Activated T-helper 9 cell treated with anti-CD3 and anti-CD28 coated beads, Interleukin-2, amount 50 U/mL, for 16 hours (primary cell): ENCODE measurements at places on chromosomes 4 and X.

DNA sequence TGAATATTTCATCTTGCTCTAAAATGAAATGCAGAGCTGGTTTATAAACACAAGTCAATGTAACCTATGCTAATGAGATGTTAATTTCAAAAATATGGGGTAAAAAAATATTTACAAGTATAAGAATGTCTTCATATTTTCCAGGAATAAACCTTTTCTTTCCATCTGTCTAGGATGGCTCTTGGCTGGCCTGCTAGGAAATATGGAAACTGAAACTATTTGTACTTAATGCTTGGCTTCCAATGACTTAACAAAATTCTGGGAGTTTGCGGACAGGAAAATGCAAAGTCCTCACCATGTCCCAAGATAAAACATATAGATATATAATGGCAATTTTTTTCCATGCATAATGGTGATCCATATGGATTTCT, 168.1 kb downstream of the SCFD2 start:
- no peak for DNase-seq

DNA sequence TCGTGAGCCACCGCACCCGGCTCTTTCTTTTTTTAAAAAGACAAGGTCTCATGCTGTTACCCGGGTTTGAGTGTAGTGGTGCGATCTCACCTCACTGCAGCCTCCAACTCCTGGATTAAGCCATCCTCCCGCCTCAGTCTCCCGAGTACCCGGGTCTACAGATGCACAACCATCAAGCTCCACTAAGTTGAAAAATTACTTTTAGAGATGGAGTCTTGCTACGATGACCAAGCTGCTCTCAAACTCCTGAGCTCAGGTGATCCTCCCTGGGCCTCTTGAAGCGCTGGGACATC, 2.0 kb downstream of the SLC25A6 start:
- DNase-seq: no peak

GRCh38 chrX:15416133-15416993, 32.1 kb upstream of the VEGFD start:
- no peak for DNase-seq

DNA sequence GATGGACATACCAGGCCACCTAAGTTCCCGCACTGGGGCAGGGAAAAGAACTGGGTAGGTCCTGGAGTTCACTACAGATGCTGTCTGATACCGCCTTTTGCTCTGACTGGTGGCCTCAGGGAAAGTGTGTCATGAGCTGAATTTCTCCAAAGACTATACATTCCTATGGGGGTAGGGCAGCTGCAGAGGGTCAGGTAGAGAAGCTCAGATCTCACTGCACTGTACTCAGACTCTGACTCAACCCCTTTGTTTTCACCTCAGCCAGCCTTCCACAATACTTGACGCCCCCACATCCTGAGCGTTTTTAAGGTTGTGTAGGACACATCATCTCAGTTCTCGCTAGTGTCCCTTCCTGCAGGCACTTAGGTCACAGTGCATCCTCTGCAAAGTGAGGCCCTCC, 7.8 kb downstream of the GATB start:
- DNase-seq: no peak

- no peak for DNase-seq
Observed at GRCh38 chr4:113026556-113026955, 22.9 kb upstream of the ANK2 start.

GRCh38 chr4:129970801-129971200, 874.8 kb downstream of the C4orf33 start:
- DNase-seq: no peak

DNA sequence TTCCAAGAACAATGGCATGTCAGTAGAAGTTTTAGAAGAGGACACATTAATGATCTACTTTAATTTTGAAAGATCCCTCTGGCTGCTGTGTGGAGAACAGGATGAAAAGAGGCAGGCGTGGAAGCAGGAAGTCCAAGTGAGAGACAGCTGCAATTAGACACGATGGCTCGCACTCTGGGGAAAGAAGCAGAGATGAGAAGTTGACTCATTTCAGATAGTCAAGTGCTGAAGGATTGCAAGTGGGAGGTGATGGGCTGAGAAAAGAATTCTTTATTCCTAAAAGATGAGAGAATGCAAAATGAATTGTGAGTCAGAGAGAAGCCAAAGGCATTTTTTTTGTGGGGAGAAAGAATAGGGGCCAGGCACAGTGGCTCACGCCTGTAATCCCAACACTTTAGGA, 16.5 kb downstream of the RXFP1 start:
- DNase-seq: no peak

- no peak for DNase-seq
Observed at GRCh38 chr4:150242820-150243458, 164.7 kb downstream of the DCLK2 start.

- no peak for DNase-seq
Observed at GRCh38 chr4:172202480-172203076, 389.4 kb downstream of the GALNTL6 start.

DNA sequence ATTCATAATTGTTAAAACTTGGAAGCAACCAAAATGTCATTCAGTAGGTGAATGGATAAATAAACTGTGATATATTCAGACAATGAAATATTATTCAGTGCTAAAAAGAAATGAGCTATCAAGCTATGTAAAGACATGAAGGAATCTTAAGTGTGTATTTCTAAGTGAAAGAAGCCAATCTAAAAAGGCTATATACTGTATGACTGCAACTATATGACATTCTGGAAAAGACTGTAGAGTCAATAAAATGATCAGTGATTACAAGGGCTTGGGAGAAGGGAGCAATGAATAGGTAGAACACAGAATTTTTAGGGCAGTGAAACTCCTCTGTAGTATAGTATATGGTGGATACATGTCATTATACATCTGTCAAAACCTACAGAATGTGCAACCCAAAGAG, 139.9 kb downstream of the FRYL start:
- DNase-seq: no peak

GRCh38 chr4:175671491-175671934, 140.6 kb downstream of the GPM6A start:
- DNase-seq: no peak

GRCh38 chrX:109709129-109709631, 23.9 kb downstream of the ACSL4 start:
- no peak for DNase-seq

GRCh38 chrX:11285651-11286050, 7.6 kb upstream of the AMELX start:
- DNase-seq: no peak

DNA sequence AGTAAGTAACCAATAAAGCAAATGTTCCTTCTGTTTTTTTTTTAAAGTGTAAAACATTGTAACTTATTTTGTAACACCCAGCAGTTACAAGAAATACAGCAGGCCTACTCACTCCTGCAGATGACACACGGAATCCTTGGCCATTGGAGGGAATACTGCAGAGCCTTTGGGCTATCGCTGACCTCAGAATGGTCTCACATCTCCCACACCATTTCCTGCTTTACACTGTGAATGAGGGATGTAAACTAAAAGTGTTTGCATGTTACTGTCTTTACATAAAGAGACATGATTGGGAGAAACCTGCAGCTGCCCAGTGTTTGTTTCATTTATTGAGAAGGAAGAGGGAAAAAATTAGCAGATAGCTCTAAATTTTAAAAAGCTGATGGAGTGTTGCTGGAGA, 64.1 kb downstream of the USP46 start:
- no peak for DNase-seq

GRCh38 chr4:152089584-152089983, 328.8 kb upstream of the GATB start:
- DNase-seq: no peak

DNA sequence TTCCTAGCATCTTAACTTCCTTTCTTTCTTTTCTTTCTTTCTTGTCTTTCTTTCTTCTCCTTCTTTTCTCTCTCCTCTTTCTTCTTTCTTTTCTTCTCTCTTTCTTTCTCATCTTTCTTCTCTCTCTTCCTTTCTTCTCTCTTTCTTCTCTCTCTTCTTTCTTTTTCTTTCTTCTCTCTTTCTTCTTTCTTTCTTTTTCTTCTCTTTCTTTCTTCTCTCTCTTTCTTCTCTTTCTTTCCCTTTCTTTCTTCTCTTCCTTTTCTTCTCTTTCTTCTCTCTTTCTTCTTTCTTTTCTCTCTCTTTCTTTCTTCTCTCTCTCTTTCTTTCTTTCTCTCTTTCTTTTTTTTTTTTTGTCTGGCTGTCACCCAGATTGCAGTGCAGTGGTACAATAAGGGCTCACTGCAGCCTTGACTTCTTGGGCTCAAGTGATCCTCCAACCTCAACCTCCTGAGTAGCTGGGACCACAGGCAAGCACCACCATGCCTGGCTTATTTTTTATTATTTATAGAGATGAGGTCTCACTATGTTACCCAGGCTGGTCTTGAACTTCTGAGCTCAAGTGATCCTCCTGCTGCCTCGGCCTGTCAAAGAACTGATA, 17.5 kb downstream of the NMU start:
- no peak for DNase-seq

DNA sequence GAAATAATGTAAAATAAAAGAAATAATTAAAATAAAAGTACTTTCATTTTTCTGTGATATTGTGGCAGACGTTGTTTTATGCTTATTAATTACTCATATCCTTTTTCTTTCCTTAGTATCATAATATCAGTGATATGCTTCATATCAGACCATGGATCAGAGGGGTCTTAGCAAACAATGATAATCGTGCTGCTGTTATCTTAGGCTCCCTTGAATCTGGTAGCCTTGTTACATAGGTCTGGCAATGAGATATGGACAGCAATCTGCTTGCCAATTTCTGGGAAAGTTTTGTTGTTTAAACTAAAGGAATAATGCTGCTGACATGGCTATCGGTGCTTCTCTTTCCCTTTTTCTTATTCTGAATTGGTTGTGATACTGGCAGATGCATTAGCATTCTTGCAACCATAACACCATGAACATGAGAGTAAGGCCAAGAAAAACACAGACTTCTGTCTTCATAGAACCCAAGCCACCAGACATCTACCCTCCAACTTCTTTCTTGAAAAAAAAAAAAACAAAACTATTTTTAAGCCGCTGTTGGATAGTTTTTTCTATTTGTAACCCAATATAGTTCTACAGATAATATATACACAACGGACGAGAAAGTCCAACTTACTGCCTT, 16.4 kb downstream of the EPHA5 start:
- no peak for DNase-seq

DNA sequence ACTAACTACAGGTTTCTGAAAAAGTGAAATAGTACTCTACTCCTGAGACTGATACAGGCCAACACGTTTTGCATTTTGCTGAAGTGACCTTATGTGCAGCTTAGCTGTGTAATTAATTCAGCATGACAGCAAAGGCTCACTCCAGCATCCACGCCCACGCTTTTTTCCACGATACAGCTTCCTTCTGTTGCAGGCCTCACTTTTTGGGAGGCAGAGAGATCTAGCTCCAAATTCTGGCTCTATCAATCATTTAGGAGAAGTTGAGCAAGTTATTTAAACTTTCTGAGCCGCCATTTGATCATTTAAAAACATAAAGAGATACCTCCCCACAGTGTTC, 160.3 kb downstream of the AFAP1 start:
- no peak for DNase-seq

DNA sequence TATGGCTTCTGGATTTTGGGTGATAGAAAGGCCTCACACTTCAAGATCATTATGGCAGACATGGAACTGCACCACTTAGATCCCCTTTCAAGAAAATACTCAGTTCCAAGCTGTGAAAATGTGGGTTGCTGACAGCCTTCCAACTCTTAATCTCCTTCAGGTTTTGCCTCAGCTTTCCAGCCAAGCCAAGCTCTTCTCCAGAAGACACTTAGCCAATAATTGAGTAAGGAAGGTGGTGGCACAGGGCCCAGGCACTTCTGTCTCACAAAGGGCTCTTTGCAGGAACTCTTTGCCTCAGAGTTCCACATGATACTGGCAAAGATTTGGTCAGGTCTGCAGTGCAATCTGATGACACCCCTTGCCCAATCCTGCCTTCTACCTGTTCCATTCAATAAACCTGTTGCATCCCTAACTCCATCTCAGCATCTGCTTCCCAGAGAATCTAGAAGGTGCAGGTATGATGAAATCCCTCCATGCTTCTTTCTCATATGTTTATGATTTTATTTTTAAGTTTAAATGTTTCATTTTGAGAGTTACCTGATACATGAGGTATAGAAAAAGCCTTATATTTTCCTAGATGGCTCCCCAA, 30.6 kb downstream of the ANXA5 start:
- no peak for DNase-seq

DNA sequence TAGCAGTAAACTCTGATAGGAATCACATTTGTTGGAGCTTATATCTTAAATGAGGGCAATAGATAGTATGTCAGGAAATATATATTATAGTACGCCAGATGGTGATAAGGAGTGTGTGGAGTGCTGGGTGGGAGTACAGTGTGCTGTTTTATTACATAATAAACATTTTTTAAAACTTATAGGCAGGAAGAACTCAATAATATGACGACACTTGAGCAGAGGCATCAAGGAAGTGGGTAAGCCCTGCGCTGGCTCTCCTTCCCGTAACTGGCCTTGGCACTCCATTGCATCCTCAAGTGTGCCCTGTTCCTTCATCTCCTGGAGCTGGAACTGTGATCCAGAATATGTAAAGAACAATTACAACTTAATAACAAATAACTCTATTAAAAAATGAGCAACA, 123.8 kb downstream of the ELOVL6 start:
- DNase-seq: no peak

DNA sequence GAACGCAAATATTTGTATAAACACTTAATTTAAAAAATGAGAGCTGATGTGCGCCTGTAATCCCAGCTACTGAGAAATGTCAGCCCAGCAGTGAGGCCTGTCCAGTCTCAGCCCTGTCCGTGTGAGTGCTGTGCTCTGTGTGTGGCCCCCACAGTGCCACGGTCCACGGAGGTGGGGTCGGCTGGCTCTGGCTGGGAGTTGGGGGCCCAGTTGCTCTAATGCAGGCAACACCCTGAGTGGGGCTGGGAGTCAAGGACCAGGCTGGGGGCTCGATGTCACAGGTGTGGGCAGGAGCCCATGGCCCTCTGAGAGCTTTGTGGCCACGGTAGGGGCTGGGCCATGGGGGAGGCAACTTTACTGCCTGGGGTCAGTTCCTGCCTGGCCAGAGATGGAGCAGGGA, 12.8 kb downstream of the PCGF3 start:
- no peak for DNase-seq

GRCh38 chr4:96841801-96842200, 1001.9 kb downstream of the PDHA2 start:
- no peak for DNase-seq

DNA sequence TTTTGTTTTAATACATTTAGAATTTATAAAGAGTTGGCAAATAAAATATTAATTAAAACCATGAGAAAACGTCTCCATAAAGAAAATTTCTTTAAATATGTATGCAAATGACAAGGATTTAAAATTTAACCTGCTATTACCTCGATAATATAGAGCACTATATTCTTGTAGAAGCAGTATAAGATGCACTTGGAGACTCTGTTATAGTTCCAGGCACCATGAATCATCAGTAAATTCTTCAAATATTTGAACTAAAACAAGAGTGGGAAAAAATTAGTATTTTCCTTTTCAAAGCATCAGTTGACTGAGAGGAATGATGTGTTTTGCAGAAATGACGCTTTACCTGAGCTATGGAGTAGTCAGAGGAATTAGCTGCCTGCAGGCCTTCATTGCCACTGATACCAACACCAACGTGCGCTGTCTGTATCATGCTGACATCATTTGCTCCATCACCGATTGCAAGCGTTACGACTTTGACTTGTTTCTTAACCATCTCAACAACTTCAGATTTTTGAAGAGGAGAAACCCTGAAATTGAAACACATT, 67.3 kb downstream of the SHISA3 start:
- no peak for DNase-seq

GRCh38 chr4:41427306-41427882, 110.6 kb upstream of the LIMCH1 start:
- DNase-seq: no peak
